ENCODE measurements at places on chromosomes 12 and 14. TPM values are rescaled to one million over a fixed set of nuclear protein-coding genes. Genes with fewer than 3 reads are reported as not detected.

DNA sequence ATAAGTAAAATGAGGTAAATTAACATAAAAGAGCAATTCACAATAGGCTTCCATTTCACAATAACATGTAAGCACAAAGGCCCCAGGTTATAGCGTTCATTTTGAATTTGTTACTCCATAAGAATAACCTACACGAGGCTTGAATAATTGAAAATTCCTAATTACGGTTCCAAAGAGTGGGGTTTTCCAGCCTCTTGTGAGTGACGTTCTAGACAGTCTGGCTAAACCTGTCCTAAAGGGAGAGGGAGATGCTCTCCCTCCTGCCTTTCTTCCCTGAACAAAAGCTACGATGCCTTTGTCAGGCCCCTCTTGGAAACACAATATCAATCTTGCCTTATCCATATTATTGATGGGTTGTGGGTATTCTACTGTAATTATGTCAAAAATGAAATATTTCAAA is 24.3 kb upstream of the VRK1 start:
- DNase-seq: no peak

DNA sequence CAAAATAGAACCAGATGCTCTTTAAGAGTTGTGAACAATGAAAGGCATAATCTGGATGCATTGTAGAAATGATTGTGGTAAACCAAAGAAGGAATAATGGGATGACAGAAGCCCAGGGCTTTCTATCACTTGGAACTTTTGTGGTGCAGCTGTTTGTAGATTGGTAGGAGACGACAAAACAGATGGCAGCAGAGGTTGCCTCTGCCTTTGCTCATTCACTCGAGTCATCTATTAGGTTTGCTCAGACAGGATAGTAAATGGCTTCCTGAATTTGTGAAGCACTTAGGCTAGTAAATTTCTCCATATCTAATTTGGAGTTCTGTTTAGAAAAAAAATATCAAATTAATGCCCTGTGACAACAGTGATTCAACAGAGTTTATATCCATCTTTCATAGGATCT is 78.4 kb downstream of the FGD4 start:
- DNase-seq: no peak

GRCh38 chr12:66648033-66648735 is 30.7 kb downstream of the GRIP1 start:
- DNase-seq: no peak

GRCh38 chr14:29821661-29822429 is 105.8 kb downstream of the PRKD1 start:
- no peak for DNase-seq

DNA sequence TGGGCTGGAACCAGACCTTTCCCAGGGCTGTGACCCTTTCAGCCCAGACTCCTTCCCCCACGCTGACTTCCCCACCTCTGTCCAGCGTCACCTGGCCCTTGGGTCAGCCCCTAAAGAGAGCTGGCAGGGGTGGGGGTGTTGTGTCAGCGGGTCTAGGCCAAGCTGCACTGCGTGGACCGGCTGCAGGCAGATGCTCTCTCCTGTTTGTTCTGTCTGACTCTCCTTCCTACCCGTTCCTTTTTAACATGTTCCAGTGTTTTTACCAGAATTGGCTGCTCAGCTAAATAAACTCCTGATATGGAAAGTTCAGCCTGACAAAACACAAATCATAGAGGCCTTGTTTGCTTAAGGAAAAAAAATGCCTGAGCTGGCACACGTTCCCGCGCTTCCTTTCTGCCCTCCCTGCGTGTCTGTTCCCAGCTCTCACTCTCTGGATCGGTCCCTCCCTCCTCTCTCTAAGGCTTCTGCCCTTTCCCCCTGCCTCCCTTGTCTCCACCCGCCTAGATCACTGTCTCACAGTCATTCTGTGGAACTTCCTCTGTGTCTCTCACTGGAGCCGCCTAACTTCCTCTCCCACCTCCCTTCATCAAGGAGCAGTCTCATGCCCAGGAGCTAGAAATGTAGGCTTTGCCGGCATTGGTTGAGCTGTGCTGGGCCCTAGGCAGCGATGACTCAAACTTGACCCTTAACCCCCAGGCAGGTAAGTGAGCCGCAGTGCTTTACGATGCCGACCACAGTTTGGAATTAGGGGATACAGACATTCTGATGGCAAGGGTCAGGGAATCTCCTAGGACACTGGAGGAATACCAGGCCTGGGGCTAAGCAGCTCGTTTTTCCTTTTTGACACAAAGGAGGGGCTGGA is 15.5 kb upstream of the MLXIP start:
- peak; percentile 22 for DNase-seq

- DNase-seq: no peak
Measured at GRCh38 chr14:65703521-65703920, 291.0 kb downstream of the FUT8 start.

DNA sequence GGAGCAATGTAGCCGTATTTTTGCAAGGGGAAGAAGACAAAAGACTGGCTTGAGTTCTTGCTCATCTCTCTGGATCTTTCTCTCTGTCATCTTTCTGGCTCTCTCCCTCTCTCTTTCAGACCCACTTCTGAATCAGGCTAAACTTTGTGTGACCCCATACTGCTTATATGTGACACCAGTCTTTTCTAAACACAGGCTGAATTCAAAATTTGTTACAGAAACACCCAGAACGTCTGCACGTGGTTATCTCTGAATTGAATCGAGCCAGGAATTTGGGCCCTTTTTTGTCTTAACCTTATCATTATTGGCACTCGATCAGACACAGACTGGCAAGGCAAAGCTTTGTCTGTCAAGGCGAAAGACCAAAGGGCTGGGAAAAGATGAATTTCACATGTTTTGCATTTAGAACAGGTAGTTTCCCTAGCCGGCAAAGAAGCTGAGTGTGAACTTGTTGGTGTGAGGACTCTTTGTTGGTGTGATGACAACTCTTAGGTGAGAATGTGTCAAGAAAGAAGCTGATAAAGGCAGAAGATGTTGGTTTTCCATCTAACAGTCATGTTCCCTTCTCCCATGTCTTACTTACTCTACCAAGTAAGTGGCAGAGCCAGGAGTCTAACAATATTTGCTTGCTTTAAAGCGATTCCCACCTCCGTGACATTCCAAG is 150.2 kb upstream of the RFLNA start:
- no peak for DNase-seq

- DNase-seq: no peak
Measured at GRCh38 chr12:9615420-9616136, 7.9 kb upstream of the KLRB1 start.

DNA sequence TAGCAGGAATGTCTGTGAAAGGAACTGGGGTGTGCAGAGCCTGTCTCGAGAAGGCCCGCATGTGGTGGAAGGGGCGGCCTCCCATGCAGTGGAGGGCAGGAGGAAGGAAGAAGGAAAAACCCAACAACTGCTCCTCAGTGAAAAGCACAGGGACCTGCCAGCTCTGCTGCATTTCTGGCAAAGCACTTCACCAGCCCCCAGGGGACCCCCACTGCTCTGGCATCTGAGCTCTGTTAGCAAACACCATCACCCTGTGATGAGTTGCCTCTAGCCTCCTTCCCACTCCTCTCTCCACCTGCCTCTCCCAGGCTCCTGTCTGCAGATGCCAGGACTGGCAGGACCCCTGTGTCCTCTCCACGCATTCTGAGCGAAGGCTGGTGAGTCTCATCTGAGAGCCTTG is 69.0 kb upstream of the DDX11 start:
- DNase-seq: no peak

The RERG gene
- 2.5 TPM for total RNA-seq

The IGF1 gene
- 3.4 TPM for total RNA-seq

The ERP27 gene
- total RNA-seq: 0.46 TPM

DNA sequence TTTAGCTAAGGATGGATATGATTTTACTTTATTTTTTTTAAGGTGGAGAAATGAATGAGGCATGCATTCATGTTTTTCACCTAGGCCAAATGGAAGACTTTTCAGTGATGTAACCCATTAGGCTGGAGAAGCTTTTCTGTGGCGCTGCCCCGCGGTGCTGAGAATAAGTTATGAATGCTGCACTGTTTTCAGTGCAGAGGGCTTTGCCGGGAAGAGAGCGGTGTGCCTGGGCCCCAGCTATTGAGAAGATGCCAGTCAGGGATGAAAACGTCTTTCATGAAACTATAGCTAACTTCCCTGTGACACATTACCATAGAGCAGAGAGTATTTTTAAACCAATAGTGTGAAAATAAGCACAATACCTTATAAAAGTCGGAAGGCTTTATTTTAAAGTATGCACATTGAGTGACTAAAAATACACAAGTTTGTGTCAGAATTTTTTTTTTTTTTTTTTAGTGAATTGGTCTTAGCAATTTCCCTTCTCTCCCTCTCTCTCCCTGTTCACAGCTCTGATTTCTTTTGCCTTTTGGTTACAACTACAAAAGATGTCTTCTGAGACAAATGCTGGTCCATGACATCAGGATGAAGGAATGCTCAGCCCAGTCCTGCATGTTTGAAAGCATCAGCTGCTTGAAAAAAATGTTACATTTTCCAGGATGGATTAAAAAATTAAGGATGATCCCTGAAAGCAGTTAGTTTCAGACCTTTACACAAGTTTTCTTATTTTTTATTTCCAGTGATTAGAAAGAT is 48.3 kb downstream of the NPAS3 start:
- no peak for DNase-seq

- DNase-seq: no peak
Measured at GRCh38 chr14:95549656-95550585, 15.1 kb downstream of the GLRX5 start.

The ACTR6 gene
- 20.4 TPM for total RNA-seq

The ST8SIA1 gene
- 0.77 TPM for total RNA-seq

GRCh38 chr12:57521525-57522010 is 1.1 kb upstream of the MBD6 start:
- peak; percentile 55 for DNase-seq

DNA sequence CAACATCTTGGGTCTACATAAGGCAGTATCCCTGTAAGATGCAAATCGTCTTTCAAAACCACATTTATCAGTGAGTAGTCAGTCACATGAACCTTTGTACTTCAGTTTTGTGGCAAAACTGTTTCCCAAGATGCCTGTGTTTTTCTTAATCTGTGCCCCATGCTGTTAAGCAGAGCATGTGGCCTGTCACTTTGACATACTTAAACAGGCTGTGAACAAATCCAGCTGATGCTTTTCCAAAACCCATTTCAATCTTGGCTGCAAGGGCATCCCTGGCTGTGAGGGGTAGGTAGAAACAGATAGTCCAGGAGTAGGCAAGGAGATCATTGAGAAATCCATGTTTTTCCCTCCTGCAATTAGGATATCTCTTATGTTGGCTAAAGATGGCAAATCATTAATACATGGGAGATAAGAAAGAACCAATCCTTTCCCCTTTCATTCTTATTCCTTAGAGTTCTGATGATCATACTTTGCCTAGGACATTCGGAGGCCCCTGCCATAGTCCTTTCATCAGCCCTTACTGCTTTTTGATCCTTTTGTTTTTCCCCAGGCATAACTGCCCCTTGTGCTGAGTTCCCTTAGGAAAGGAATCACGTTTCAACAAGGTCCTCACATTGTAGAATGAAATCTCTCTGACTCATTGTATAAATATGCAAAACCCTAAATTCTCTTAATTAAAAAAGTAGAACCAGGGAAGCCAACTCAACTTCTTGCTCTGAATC is 121.1 kb upstream of the EEA1 start:
- no peak for DNase-seq

The LGR5 gene
- 1.1 TPM for total RNA-seq

The CCDC196 gene
- total RNA-seq: not detected

DNA sequence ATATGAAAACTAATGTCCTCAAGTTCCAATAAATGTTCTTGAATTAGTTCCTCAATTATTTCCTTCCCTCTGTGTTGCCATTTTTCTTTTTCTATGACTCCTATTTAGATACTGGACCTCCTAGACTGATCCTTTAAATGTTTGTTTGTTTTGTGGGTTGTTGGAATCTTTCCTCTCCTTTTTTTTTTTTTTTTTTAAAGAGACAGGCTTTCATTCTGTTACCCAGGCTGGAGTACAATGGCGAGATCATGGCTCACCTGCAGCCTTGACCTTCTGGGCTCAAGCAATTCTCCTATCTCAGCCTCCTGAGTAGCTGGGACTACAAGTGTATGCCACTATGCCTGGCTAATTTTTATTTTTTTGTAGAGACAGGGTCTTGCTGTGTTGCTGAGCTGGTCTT is 9.6 kb downstream of the PRKAG1 start:
- DNase-seq: no peak

Data from endothelial cell (in vitro differentiated cells).